Activated T-helper 1 cell treated with Interleukin-2 at 50 U/mL for 16 hours (primary cell): ENCODE measurements at places on chromosomes 4 and X.

DNA sequence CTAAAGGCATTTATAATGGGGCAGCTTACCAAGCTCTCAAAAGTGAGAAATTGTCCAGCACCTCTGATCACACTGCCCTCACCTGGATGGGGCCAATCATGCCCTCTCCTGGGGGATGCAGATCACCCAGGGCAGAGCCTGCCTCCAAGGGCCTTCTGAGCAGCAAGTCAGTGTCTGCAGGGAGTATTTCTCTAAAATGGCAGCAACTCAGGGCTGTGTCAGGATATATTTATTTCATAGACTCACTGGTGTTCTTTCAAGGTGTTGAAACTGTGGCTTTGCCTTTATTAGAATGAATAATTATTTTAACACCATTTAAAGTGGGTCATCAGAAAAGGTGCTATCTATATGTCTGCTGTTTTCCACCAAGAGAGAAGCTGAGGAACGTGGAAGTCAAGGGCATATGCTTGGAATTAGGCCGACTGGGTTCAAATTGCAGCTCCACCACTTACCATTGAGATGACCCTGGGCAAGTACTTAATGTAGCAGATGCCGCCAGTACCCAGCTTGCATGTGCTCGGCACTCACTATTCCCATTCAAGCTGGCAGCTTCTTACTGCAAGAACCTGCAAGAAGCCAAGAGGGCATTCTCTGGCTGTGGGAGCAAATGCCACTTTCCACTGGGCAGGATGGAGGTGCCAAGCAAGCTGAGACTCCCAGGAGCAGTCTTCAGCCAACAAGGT, 590.0 kb downstream of the BCOR start:
- DNase-seq = no peak

DNA sequence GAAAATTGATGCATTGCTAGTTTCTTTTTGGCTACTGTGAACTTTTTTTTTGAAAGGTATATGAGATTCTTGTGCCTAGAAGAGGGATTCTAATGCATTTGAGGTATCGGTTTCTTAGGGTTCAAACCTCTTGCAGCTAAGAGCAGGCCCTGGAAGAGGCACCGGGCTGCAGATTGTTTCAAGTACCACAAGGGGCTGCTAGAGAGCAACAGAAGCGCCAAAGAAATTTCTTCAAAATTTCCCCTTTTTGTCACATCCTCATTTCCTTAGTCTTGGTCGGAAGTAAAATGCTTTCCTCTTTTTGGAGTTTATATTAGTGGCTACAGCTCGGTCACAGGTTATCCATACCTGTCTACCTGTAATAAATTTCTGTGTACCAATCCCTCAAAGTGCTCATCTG, 89.8 kb downstream of the PDGFRA start:
- DNase-seq = no peak

- no peak for DNase-seq
Observed at GRCh38 chr4:172055046-172055445, 241.8 kb downstream of the GALNTL6 start.

GRCh38 chrX:1598021-1598875, 6.8 kb downstream of the AKAP17A start:
- DNase-seq = no peak

- no peak for DNase-seq
Observed at GRCh38 chr4:16717266-16717970, 181.0 kb downstream of the LDB2 start.

DNA sequence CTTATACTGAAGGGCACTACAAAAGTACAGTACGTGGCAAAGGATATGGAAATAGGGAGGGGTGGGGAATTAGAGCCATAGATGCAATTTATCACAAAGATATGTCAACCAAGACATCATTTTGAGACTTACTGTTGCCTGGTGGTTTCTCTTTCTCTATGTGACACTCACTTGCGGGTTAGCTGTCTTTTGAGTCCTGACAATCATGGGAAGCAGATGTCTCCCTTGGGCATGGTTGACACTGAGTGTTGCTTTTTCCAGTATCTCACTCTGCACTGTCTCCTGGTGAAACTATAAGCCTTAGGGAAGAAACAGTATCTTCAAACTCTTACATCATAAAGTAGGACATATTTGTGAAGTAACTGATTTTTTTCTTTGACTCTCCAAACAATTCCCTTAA, 383.5 kb upstream of the LCORL start:
- DNase-seq = no peak

DNA sequence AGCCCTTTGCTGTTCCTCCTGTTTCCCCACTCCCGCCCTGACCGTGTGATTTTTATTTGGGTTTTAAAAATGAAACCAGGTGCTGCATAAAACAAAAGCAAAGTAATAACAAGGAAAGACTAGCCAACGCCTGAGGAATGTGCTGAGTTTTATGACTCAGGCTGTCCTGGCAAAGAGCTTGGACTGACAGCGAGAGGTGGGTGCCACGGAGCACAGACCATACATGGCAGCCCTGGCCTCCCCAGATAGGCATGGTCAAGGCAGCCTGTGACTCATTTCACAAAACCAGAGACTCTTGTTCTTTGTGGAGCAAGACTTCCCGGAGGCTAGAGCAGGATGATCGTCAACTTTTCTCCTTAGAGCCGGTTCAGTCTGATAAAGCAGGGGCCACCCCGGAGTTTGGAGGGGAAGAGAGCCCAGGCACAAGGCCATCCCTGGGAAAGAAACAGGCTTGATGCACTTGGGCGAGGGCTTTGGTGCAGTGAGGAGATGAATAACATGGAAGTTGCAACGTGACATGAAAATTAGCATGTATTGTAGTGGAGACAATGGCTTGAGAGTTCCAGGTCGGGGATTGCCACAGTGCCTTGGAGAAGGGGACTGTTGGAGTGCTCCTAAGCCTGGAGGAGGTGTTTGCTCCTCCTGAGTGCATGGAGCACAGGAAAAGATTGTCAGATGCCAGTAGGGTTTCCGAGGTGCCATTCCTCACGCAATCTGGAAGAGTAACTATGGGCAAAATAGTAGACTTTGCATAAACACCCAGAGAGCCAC, 54.8 kb downstream of the C4orf51 start:
- DNase-seq = no peak

DNA sequence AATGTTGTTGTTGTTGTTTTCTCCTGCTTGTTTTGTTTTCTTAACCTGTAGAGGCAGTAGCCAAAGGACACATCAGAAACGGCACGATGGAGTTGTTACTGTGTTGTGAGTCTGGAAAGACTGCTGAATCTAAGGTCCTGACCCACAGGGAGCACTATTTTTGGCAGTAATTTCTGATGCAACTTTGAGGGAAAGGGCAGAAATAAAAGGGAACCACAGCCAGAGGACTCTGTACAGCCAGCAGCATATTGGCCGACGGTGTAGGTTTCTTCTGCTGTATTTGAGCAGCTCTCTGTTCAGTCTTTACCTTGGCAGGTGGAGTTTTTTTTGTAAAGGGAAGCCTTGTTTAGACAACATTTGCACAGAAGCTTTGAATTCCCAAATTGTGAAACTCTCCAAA, 203.0 kb upstream of the GPR101 start:
- no peak for DNase-seq
